Central memory CD4-positive, alpha-beta T cell (primary cell): ENCODE measurements at places on chromosomes 16 and 17.

- no peak for DNase-seq
Observed at GRCh38 chr16:30748634-30749445, 615 bp downstream of the PHKG2 start.

GRCh38 chr16:86396901-86397311, 113.4 kb upstream of the FOXF1 start:
- DNase-seq, result no peak

DNA sequence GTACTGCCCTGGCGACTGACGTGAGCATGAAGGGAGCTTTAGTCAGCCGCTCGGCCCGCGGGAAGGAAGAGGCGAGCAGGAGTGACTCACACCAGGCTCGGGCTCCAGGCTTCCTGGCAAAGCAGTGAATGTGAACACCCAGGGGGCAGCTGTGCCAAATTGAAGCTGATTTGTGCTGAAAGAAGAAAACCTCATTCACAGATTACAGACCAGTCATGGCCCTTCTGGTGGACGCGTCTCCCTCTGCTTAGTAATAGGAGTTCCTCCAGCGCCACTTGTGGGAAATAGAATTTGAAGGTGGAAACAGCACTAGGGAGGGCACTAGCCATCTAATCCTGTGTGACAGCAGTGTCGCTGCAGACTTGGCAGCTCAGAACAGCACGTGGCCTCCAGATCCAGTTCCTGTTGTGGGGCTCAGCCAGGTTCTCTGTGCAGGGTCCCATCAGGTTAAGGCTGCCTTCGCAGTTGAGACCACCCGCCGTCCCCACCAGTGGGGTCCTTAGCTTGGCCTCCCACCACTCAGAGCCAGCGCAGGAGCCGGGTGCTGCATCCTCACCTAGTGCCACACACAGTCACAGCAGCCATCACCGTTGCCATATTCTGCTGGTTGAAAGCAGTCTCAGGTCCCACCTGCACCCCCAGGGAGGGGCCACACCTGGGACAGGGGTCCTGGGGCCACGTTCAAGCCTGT, 164.5 kb upstream of the CHMP6 start:
- DNase-seq, result no peak

DNA sequence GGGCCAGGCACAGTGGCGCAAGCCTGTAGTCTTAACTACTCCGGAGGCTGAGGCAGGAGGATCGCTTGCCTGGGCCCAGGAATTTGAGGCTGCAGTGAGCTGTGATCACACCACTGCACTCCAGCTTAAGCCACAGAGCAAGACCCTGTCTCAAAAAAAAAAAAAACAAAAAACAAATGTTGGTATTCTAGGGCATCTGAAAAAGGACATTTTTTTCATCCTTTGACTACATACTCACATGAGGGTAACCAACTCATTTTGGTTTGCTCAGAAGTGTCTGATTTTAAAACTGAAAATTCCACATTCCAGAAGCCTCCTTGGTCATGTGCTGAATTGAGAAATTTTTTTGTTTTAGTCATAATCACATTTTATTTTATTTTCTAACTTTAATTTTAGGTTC, 12.7 kb upstream of the C16orf82 start:
- DNase-seq, result no peak

- no peak for DNase-seq
Observed at GRCh38 chr16:29988346-29989075, 6.9 kb downstream of the HIRIP3 start.

GRCh38 chr17:67488161-67488560, 111.1 kb downstream of the PITPNC1 start:
- no peak for DNase-seq

- DNase-seq, result no peak
Observed at GRCh38 chr17:48871551-48872351, 20.8 kb upstream of the ATP5MC1 start.

DNA sequence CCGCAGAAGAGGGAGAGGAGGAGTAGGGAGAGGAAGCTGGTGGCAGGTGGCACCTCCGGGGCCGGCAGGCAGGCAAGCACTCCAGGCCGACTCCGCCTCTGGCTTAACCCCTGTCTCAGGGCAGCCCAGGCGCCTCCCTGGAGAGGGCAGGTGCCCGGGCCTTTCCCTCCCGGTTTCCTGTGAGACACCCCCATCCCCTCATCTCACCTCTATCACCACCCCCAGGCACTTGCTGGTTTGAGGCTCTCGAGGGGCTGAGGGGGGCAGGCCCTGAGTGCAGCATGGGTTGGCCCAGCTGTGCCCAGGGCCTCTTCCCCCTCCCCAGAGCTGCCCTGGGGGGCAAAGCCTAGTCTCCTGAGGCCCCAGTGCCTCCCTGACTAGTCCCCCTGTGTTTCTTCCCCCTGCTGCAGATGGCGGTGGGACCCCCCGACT, 6.0 kb downstream of the DOC2A start:
- no peak for DNase-seq

GRCh38 chr17:74349120-74349519, 12.5 kb downstream of the BTBD17 start:
- no peak for DNase-seq

DNA sequence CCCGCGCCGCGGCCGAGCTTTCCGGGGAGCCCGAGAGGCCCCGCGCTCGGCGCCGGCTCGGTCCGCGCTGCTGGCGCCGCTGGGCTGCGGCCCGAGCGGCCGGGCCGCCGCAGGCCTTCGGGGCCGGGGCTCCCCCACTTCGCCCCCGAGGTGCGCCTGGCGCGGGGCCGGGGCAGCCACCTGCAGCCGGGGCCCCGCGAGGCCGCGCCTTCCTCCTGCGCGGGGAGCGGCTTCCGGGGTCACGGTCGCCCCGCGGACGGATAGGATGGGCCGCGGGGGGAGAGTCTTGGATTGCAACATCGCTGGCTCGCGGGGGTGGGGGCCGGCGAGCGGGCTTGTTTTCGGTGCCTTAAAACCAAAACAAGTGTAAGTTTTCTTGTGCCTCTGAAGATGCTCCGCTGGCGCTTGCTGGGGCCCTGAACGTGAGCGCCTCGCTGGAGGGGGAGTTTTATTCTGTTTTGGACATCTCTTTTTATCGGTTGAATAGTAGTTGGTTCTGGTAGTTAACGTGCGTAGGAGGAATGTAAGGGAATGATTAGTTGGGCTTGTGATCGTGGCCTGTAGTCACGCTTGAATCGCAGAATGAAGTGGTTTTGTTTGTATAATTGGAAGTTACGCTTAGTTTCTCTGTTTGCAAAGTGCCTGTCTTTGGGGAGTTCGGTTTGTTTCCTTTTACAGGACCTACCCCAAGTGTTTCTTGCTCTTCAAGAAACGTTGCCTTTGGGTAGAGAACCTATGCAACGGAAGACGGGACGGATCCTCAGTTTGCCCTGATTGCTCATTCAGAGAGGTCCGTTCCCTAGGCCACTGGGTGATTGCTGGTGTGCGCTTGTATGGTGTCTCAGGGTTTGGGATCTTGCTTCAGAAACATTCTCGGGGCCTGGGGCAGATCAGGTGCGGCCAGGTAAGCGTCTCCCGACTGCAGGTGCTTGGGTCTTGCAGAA, 724 bp downstream of the UBE2I start:
- peak; percentile 57 for DNase-seq

DNA sequence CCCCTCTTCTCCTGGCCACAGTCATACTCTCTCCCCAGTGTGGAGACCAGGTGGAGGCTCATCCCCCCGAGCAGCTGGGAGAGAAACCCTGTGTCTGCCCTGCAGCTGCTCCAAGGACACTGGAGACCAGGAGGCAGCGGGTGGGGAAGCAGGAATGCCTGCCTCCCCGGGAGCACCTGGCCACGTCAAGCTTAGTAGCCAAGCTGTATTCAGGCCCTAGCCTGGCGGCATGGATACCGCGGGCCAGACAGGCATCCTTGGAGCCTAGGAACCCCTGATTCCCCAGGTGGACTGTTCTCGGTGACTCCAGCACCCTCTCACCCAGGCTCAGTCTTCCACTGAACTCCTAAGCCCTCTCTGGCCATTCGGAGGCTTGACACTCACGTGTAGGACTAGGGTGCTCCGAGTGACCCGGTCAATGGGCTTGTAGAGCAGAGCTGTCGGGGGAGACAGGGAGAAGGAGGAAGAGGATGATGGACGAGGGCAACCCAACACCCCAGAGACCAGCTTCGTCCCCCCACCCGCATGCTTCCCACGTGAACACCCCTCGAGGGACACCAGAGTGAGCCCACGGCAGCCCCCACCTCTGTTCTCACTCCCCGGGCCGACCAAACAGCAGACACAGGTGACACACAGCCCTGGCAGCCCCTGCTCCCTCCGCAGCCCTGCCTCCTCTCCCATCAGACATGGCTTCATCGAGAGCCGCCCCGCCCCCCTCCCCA, 76.5 kb downstream of the TIMM22 start:
- no peak for DNase-seq

DNA sequence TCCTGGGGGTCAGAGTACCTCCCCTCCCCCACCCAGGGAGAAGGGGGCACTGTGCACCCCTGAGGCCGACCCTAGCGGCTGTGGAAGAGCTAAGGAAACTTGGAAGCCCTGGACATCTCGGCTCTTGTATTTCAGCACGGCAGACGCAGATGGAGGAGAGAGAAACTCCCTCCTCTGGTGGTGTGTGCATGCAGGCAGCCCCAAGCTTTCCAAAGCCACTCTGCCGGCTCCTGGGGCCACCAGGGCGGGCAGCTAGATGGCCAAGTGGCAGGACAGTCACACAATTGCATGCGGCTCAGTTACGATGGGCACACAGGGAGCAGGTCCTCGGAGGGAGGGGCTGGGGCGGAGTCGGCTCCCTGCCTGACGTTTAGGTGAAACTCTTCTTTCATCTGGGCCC, 195.5 kb downstream of the RBFOX3 start:
- no peak for DNase-seq

DNA sequence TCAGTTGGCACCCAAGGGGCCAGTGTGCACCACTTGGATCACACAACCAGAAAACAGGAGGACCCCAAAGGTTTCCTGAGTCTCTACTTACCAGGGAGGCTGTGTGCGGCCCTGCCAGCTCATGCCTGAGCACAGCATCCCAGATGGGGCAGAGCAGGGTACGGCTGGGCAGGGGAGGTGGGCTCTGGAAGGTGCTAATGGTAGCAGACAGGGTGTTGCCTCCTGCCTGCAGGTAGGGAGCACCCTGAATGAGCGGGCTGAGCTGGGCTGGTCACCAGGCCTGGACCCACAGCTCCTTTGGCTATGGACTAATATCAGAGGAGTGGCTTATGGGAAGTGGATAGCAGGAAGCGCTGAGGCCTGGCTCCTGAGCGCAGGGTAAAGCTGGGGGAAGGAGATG, 14.6 kb downstream of the RECQL5 start:
- no peak for DNase-seq

- no peak for DNase-seq
Observed at GRCh38 chr17:42421136-42421506, 1.9 kb downstream of the CAVIN1 start.

- DNase-seq, result no peak
Observed at GRCh38 chr16:85861095-85861825, 37.7 kb upstream of the IRF8 start.

DNA sequence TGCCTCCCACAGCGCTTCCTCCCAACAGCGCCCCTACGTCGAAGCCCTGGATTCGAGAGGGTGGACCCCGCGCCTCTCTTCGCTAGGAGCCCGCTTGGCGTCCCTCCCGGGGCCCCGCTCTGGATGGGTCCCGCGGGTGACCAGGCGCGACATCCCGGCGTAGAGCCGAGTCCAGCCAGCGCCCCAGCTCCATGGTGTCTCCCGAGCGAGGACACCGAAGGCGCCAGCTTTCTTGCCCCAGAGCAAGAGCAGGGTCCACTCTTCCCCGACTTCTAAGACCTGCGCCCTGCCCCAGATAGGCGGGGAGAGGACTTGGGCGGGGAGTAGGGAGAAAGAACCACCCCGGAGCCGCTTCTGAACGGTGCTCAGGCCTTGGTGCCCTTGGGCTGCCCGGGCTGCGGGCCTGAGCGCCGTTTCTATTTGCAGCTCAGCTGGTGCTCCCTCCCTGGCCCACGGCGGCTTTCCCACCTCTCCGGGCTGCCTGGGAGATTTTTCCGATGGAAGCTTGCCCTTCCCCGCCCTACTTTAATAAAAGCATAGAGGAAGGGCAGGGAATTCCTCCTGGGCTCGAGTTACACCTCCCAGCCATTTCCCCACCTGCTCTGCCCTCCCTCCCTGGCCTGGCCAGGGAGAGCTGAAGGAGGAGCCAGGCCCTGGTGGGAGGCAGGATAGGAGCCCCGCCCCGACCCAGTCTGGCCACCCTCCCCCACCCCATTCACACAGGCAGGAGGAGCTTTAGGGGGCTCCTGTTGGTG, 1.8 kb downstream of the MMP15 start:
- no peak for DNase-seq

GRCh38 chr16:12203780-12204351, 227.3 kb downstream of the SNX29 start:
- DNase-seq, result no peak

GRCh38 chr17:73595479-73595878, 48.8 kb downstream of the SDK2 start:
- no peak for DNase-seq

GRCh38 chr17:79919164-79919585, 79.9 kb upstream of the CBX4 start:
- no peak for DNase-seq

- DNase-seq, result no peak
Observed at GRCh38 chr17:50332196-50332595, 13.7 kb upstream of the XYLT2 start.

- DNase-seq, result peak; percentile 76
Observed at GRCh38 chr17:77375917-77376651, 235.3 kb downstream of the SEC14L1 start.

DNA sequence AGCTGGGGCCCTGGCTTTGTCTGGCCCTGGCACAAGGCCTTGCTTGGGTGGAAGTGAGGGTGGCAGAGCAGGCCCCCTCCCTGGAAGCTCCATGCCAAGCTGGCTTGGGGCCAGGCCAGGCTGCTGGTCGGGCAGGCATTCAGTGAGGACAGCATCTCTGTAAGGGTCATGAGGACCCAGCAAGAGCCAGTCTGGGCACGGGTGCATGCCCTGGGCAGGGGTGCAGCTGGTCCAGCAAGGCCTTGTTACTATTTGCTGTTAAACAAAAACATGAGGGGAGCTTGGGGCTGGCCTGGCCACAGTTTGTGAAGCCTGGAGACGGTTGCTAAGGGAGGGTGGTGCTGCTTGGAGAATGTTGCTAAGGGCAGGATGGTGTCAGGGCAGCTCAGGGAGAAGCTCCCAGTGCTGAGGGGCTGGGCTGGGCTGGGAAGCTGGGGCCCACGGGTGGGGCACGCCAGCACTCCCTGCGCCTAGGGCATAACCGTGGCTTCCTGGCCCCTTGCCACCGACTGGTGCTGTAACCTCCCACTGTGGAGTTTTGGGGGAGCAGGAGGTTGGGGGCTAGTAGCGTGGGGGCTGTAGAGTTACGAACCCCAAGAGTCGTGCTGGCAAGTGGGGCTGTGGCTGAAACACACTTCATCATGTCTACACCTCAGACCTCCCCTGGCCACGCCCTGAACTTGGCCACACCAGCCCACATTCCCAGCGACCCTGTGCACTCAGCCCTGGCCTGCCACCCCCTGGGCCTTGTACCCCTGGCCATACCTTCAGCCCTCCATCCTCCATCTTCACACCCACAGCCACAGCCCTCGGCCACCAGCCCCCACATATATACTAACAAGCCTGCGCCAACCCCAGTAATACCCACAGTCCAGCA, 1.6 kb downstream of the TPPP3 start:
- no peak for DNase-seq

- DNase-seq, result no peak
Observed at GRCh38 chr16:85480727-85481101, 132.4 kb upstream of the GSE1 start.
